Central memory CD8-positive, alpha-beta T cell (primary cell): ENCODE measurements at places on chromosomes 6 and 20.

DNA sequence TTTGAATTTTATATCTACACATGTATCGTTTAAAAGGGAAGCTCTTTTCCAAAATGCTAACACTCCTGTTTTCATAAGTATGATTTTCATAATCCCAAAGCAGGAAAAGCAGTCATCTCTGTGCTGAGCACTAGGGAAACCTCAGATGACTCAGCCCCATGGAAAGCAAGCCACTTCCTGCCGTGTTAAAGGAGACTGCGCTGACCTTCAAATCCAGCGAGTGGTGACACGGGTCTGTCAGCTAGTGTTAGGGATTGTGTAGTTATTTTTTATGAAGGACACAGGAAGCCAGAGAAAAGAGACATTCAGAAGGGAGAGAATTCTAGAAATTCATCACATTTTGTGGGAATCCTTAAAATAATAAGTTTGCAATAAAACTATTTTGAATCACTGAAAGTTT, 57.0 kb upstream of the CD93 start:
- H3K4me1 ChIP-seq: peaks cover 8% of the 10 kb centered on the region
- no peaks in the 10 kb centered on the region for H3K36me3 ChIP-seq
- H3K4me3 ChIP-seq: no peak overlapping the region
- H3K27me3 ChIP-seq: peaks cover 11% of the 10 kb centered on the region
- no peak overlapping the region for H3K27ac ChIP-seq

- DNase-seq: no peak
- no peak overlapping the region for H3K27ac ChIP-seq
- H3K4me1 ChIP-seq: peaks cover 8% of the 10 kb centered on the region
- peaks cover 45% of the 10 kb centered on the region for H3K27me3 ChIP-seq
- H3K4me3 ChIP-seq: no peak overlapping the region
Measured at GRCh38 chr20:62597416-62598115, 44.7 kb upstream of the SLCO4A1 start.

DNA sequence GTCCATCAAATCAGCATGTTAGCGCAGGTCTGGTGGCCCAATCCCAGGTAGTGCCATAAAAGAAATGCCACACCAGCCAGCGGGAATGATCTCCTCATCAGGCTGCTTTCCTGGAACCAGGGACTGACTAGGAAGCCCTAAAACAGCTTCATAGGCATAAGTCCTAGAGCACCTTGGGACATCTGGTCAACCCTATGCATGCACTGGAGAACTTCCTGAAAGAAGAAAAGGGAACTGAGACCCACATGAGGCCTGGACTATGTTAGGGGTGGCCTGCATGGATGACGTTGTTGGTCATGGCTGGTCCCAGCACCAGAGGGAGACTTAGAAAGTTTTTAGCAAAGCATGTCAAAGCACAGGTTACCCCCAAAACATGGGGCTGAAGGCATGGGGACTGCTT, 7.6 kb upstream of the KCNK16 start:
- DNase-seq: no peak
- no peaks in the 10 kb centered on the region for H3K36me3 ChIP-seq
- H3K4me1 ChIP-seq: no peaks in the 10 kb centered on the region
- H3K27ac ChIP-seq: no peak overlapping the region
- H3K27me3 ChIP-seq: peaks cover 73% of the 10 kb centered on the region
- no peak overlapping the region for H3K4me3 ChIP-seq

- H3K27me3 ChIP-seq: no peaks in the 10 kb centered on the region
- H3K36me3 ChIP-seq: peaks cover 29% of the 10 kb centered on the region
- peaks cover 73% of the 10 kb centered on the region for H3K4me1 ChIP-seq
- no peak overlapping the region for H3K4me3 ChIP-seq
- no peak overlapping the region for H3K27ac ChIP-seq
Measured at GRCh38 chr20:41074441-41074840, 45.8 kb downstream of the TOP1 start.
